ENCODE measurements at places on chromosomes 7 and 10.

DNA sequence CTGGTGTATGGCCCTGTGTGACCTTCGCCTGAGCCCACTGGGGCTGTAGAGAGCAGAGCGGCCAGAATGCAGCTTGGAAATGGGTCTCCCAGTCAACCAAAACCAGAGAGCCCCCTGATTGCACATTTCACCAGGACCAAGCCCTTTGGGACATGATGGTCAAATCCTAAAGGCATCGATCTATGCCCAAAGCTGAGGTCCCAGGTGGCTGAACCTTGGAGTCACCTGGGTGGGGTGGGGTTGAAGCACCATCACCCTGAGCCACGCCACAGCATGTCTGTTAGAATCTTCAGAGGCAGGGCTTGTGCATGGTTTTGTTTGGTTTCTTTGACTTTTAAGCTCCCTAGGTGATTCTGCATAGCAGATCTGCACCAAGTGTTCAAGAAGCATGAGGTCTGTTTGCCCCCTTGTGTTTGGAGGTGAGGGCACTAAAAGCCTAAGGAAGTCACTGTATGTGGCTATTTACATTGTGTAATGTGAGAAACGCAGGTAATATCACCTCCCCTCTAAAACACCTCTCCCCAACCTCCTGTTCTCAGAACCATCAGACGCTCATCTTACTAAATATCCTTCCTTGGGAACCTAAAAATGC, 9.6 kb downstream of the PKD1L1 start:
- no peak for DNase-seq

DNA sequence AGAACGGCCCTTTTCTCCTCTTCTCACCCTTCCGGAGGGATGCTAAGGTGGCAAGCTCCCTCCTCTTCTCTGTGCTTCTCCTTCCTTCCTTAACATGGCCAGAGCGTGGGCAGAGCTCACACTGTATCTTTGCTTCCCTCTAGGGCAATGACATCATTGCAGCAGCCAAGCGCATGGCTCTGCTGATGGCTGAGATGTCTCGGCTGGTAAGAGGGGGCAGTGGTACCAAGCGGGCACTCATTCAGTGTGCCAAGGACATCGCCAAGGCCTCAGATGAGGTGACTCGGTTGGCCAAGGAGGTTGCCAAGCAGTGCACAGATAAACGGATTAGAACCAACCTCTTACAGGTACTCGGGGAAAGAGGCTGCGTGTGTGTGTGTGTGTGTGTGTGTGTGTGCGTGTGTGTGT, 36.6 kb downstream of the AP3M1 start:
- no peak for DNase-seq

DNA sequence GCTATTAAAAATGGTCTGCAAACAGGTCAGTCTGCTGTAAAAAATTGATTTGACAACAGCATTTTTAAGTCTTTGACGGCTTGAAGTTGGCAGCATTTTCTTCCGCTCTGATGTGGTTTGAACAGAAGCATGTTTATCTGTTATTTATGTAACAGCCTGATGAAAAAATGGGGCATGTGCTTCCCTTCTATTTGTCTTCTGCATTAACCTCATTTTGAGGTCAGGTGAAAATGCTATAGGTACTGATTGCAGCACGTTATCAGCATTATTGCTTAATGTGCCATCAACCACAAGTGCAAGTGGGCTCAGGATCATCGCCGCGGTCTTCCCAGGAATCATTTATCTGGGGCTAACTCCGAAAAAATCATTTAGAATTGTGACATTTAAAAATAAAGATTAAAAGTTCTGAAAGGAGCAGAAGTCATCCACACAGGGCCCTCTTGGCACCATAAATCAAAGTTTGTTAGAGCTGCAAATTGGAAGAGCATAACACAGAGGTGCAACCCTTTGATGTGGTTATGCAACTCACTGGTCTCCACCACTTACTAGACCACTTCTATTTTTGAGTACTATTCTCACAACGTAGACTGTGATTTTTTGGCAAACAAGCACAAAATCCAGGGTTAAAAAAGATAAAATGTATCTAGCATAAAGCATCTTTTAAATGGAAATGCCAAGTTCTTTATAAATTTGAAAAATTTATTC, 307.7 kb downstream of the MDFIC start:
- no peak for DNase-seq

GRCh38 chr7:7705318-7705717, 13.1 kb downstream of the RPA3 start:
- DNase-seq, result no peak

- no peak for DNase-seq
Measured at GRCh38 chr10:132690401-132690800, 95.5 kb downstream of the NKX6-2 start.

- no peak for DNase-seq
Measured at GRCh38 chr7:53062796-53063195, 27.4 kb downstream of the POM121L12 start.

DNA sequence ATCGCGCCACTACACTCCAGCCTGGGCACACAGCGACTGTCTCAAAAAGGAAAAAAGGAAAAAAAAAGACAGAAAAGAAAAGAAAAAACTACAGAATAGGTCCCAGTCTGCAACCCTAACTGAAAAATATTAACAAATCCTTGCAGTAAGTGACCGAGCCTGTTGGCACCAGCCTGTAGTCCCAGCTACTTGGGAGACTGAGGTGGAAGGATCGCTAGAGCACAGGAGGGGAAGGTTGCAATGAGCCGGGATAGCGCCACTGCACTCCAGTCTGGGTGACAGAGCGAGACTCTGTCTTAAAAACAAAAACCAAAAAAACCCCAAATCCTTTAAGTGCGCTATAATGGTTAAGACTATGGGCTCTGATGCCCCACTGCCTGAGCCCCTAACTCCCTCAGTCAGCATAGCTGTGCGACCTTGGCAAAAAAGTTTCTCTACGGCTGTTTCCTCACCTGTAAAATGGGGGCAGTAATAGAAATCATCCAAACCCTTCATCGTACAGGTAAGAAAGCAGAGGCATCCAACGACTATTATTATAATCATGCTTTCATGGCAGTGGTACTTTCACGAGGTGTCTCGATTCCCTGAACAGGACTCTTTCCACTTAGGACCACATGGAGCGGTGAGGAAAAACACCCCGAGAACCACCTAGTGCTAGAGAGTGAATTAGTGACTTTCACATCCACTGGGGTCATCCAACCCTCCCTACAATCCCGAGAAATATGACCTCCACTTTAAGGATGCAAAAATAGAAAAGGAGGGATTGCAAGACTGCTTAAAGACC, 755 bp downstream of the TOMM7 start:
- no peak for DNase-seq

- no peak for DNase-seq
Measured at GRCh38 chr7:73758581-73759138, 11.4 kb downstream of the CLDN3 start.

- no peak for DNase-seq
Measured at GRCh38 chr7:156109988-156110387, 297.7 kb upstream of the SHH start.

Data from stimulated activated CD8-positive, alpha-beta memory T cell treated with anti-CD3 and anti-CD28 coated beads, Interleukin-15, amount 100 ng/mL, for 48 hours (primary cell).